ENCODE measurements at places on chromosomes 1 and 21. TPM values are rescaled to one million over a fixed set of nuclear protein-coding genes. Genes with fewer than 3 reads are reported as not detected.

DNA sequence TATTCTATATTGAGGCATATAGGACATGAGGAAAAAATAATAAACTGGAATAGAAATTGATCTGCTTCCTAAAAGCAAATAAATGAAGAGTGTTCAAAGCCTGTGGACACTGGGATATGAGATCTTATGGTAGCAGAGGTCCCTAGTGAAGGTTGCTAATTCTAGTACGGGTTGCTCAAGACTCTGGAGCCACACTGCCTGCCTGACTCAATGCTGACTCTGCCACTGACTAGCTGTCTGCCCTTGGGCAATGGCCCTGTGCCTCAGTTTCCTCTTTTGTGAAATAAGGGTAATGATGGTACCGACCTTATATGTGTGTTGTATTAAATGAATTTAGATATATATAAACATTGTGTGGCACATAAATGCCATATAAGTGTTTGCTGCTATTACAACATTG, 59.0 kb upstream of the C1orf53 start:
- peaks cover 55% of the 10 kb centered on the region for H3K4me1 ChIP-seq
- no peak overlapping the region for H3K27ac ChIP-seq
- H3K27me3 ChIP-seq: peaks cover 3% of the 10 kb centered on the region
- DNase-seq: no peak

DNA sequence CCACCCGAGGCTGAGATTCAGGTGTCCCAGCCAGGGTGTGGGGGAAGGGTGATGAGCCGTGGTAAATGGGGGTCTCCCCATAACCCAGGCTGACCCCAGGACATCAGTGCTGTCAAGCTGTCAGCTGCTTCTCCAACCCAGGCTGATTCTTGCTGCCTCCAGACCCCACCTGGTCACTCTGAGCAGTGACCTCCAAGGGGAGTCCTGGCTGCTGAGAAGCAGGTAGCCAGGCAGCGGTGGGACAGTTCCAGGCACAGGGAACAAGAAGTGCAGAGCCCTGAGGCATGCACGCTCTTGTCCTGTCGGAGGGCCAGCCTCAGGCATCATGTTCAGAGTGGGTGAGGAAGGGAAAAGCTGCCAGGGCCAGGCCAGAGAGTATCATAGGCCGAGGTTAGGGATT, 1.1 kb downstream of the ESPN start:
- peaks cover 41% of the 10 kb centered on the region for H3K27me3 ChIP-seq
- no peak overlapping the region for H3K4me3 ChIP-seq
- H3K36me3 ChIP-seq: no peaks in the 10 kb centered on the region

- no peak for DNase-seq
- peak overlapping the region; percentile 81 for H3K27ac ChIP-seq
- H3K4me3 ChIP-seq: peak overlapping the region; percentile 90
- H3K27me3 ChIP-seq: peaks cover 1% of the 10 kb centered on the region
- H3K4me1 ChIP-seq: peaks cover 87% of the 10 kb centered on the region
These were observed 6.9 kb downstream of the FMN2 start for GRCh38 chr1:240098534-240098933.

GRCh38 chr1:1439546-1440261, 4.2 kb downstream of the VWA1 start:
- peaks cover 9% of the 10 kb centered on the region for H3K27me3 ChIP-seq
- H3K4me3 ChIP-seq: no peak overlapping the region
- H3K27ac ChIP-seq: no peak overlapping the region
- no peaks in the 10 kb centered on the region for H3K36me3 ChIP-seq
- no peak for DNase-seq

DNA sequence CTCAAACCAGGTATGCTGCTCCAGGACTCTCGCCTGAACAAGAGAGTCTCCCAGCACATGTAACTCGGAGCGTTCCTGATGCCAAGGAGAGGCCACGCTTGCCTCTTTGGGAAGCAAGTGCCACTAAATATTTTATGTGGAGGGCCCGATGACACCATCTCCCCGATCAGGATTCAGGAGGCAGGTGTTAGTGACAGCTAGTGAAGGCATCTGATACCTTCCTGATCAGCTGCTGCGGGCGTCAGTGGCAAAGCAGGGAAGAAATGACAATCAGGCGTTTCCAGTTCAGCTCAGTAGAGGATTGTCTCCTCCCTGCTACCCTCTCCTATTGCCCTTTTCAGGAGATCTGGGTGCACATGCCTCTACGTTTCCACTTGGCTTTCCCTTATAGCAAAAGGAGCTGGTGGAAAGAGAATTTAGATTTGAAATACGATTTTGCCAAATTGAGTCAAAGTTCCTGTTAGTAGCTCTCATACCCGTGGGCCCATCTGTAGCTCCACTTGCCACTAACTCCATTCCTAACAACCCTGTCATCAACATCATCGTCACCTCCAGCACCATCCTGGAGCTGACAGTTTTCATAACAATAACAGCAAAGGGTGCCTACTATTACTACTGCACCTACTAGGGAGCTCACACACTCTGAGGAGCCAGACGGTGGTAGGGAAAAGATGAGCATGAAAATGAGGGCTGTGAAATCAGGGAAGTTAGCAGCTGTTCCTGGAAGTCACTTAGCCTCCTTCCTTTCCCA, 21.6 kb downstream of the PLXNA2 start:
- H3K27me3 ChIP-seq: no peaks in the 10 kb centered on the region
- H3K4me3 ChIP-seq: peak overlapping the region; percentile 61
- H3K36me3 ChIP-seq: peaks cover 4% of the 10 kb centered on the region
- peaks cover 71% of the 10 kb centered on the region for H3K4me1 ChIP-seq

Gene FOXO6
- total RNA-seq: not detected

Gene PPCS
- 31.7 TPM for total RNA-seq

Gene TMEM50B
- 31.6 TPM for total RNA-seq

Gene ACP6
- total RNA-seq: 11.3 TPM

Gene FMN2
- 82.0 TPM for total RNA-seq

DNA sequence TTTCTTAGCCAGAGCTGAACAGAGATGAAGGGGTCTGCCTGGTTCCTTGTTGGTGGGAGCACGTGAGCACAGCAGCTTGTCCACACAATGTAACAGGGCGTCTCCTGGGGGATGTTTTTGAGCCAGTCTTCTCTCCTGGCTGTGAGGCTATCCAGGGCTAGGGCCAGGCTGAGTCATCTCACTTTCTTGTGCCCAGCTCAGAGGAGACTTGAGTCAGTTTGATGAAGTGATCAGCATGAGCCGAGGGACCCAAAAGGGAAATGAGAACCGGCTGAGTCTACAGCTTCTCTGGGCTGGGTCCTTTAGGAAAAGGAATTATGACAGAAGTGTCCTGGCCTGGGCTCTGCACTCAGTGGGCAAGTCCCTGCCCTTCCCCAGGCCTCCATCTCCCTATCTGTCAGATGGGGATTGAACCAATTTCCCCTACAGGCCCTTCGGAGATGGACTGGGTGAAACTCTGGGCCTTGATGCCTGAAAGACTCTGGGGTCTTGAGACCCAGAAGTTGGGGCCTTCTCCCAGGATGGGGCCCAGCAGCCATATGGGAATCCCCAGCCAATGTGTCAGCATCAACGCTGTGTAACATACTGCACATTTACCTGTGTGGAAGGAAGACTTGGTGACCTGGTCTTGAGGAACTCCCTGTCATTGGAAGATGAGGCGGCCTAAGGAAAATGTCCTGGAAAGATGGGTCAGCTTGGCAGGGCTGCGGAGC, 36.6 kb downstream of the DMRTB1 start:
- peaks cover 31% of the 10 kb centered on the region for H3K27me3 ChIP-seq
- H3K27ac ChIP-seq: no peak overlapping the region
- H3K36me3 ChIP-seq: no peaks in the 10 kb centered on the region
- peaks cover 14% of the 10 kb centered on the region for H3K4me1 ChIP-seq
- H3K4me3 ChIP-seq: no peak overlapping the region
- no peak for DNase-seq

DNA sequence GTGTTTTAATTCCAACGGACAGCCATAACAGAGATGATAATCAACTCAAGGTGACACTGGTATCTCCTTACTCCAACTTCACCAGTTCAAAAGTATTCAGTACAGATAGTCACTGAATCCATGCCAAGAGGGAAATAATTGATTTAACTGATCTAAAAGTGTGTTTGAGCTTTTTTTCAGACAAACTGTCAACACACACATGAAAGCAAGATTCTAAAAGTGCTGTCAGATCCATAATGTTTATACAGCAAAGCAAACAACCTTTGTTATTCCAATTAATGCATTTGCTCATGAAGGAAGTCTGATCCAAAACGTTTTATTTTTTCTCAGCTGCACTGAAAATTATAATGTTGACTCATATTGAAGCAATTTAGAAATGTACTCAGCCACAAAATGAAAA, 5.9 kb upstream of the PRKAA2 start:
- no peak overlapping the region for H3K4me3 ChIP-seq
- H3K27me3 ChIP-seq: no peaks in the 10 kb centered on the region
- no peaks in the 10 kb centered on the region for H3K36me3 ChIP-seq
- peaks cover 3% of the 10 kb centered on the region for H3K4me1 ChIP-seq
- no peak for DNase-seq
- H3K27ac ChIP-seq: no peak overlapping the region

- no peak for DNase-seq
- H3K36me3 ChIP-seq: peaks cover 69% of the 10 kb centered on the region
- no peaks in the 10 kb centered on the region for H3K4me1 ChIP-seq
These were observed 17.1 kb downstream of the UBR4 start for GRCh38 chr1:19193004-19193403.

Gene TRAF3IP3
- not detected for total RNA-seq

DNA sequence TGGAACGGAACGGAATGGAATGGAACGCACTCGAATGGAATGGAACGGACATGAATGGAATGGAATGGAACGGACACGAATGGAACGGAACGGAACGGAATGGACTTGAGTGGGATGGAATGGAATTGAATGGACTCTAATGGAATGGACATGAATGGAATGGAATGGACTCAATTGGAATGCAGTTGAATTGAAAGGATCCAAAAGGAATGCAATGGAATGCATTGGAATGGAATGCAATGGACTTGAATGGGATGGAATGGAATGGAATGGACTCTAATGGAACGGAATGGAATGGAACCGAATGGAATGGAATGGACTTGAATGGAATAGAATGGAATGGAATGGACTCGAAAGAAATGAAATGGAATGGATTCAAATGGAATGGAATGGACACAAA, 102.4 kb upstream of the OR4F16 start:
- no peaks in the 10 kb centered on the region for H3K4me1 ChIP-seq
- no peak overlapping the region for H3K27ac ChIP-seq
- H3K36me3 ChIP-seq: peaks cover 12% of the 10 kb centered on the region
- no peak overlapping the region for H3K4me3 ChIP-seq
- H3K27me3 ChIP-seq: no peaks in the 10 kb centered on the region

DNA sequence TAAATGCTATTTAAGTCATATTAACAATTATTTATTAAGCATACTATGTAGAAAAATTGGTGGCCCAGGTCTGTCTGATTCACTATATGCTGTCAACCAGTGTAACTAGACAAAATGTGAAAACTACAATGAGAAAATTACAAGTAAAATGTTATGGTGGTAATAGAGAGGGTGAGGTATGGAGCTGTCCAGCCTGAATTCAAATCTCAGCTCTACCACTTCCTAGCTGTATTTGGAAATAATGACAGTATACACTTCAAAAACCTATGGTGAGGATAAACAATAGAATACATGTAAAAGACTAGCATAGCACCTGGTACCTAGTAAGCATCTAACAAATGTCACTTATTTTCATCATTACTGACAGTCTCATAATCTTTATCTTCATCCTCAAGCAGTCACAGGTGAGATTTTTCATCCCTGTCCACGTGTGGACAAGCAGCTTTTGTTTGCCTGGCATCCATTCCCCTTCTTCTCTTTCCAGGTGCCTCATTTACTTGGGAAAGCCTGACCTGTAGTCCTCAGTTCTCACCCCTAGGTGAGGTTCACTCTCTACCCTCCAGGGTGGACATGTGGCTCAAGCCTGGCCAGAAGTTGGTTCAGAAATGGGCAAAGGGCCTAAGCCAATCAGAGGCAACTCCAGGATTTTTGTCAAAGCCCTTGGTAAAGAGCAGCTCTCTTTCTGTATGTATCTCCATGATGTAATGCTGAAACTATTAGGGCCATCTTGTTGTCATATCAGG, 29.5 kb downstream of the EGLN1 start:
- no peak overlapping the region for H3K4me3 ChIP-seq
- peaks cover 88% of the 10 kb centered on the region for H3K4me1 ChIP-seq
- H3K27me3 ChIP-seq: peaks cover 1% of the 10 kb centered on the region
- no peak for DNase-seq

DNA sequence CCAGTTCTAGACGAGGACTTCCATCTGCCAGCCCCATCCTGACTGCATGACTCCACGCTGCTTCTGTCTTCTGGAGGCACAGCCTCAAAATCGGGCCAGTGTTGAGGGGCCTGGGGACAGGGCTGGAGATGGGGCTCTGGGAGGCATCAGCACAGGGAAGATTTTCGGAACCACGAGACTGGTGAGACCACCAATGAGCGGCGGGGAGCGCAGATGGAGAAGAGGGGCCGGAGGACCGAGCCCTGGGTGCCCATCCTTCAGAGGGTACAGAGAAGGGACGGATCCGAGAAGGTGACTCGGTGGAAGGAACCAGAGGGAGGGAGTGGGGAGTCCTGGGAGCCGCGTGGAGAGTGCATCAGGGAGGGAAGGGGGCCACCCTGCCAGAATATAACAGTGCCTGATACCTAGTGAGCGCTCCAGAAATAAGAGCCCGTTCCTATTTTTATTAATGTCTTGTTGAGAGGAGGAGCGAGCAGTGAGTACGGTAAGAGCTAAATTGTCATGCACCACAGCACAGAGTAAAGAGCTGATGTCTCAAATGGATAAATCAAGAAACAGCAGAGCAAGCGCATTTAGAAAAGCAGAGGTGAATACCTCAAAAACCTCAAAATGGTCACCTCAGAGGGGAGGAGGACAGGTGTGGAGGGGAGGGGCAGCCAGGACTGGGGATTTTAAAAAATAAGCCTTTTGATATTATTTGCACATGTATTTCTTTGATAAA, 26.2 kb upstream of the KIF26B start:
- H3K4me3 ChIP-seq: no peak overlapping the region
- DNase-seq: no peak
- H3K36me3 ChIP-seq: 0 out of 2 replicates have a peak, but pooled peaks cover 6% of the 10 kb centered on the region
- H3K27me3 ChIP-seq: peaks cover 25% of the 10 kb centered on the region
- no peak overlapping the region for H3K27ac ChIP-seq

- no peaks in the 10 kb centered on the region for H3K36me3 ChIP-seq
- peaks cover 44% of the 10 kb centered on the region for H3K27me3 ChIP-seq
- no peak overlapping the region for H3K27ac ChIP-seq
- no peak overlapping the region for H3K4me3 ChIP-seq
- H3K4me1 ChIP-seq: peaks cover 15% of the 10 kb centered on the region
- no peak for DNase-seq
These were observed 1.5 kb upstream of the HES2 start for GRCh38 chr1:6421266-6421665.

GRCh38 chr1:86423473-86423872, 498 bp upstream of the CLCA2 start:
- H3K36me3 ChIP-seq: no peaks in the 10 kb centered on the region
- peaks cover 23% of the 10 kb centered on the region for H3K4me1 ChIP-seq

- DNase-seq: no peak
- H3K27me3 ChIP-seq: no peaks in the 10 kb centered on the region
- peaks cover 37% of the 10 kb centered on the region for H3K4me1 ChIP-seq
- no peak overlapping the region for H3K4me3 ChIP-seq
- no peaks in the 10 kb centered on the region for H3K36me3 ChIP-seq
These were observed 45.3 kb downstream of the PIK3CD start for GRCh38 chr1:9696793-9697192.

DNA sequence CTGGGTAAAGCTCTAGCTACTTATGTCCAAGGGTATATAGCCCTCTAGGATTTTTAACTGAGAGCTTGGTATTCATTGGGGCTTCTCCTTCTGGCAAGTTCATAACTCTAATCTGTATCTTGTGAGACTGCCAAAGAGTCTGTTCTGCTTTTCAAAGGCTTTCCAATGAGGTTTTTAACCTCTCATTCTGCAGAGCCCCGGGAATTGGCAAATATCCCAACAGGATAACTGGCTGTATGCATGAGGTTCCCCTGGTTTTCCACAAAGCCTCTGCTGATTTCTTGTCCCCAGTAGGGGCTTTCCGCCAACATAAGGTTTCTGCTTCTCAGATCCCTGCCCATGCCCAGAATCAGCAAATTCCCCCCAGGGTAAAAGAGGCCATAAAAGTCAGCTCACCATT, 40.9 kb downstream of the RPL5 start:
- no peak overlapping the region for H3K4me3 ChIP-seq
- H3K36me3 ChIP-seq: peaks cover 5% of the 10 kb centered on the region
- no peak for DNase-seq
- no peak overlapping the region for H3K27ac ChIP-seq
